ENCODE measurements at places on chromosomes 5 and 9.

- no peak for DNase-seq
Observed at GRCh38 chr9:750249-750967, 91.1 kb upstream of the DMRT1 start.

- no peak for DNase-seq
Observed at GRCh38 chr9:125407432-125407973, 145.9 kb downstream of the GAPVD1 start.

DNA sequence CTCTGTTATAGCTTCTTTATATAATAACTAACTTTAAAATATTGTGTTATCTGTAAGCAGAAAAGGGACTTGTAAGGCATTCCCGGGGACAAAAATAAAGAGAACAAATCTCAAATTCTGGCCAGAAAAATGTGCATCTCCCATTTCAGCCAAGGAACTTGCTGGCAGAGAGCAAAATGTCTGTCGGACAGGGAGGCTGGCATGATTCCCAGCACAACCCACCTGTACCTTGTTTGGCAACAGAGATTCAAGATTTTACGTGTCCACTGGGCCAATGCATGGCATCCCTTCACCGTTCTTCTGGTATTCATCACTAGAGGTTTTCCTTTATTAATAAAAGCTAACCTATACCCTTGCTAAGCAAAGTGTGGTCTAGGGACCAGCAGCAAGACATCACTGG is 566.6 kb downstream of the PSAT1 start:
- DNase-seq: no peak

GRCh38 chr9:116137010-116137409 is 16.6 kb upstream of the PAPPA start:
- DNase-seq: no peak

DNA sequence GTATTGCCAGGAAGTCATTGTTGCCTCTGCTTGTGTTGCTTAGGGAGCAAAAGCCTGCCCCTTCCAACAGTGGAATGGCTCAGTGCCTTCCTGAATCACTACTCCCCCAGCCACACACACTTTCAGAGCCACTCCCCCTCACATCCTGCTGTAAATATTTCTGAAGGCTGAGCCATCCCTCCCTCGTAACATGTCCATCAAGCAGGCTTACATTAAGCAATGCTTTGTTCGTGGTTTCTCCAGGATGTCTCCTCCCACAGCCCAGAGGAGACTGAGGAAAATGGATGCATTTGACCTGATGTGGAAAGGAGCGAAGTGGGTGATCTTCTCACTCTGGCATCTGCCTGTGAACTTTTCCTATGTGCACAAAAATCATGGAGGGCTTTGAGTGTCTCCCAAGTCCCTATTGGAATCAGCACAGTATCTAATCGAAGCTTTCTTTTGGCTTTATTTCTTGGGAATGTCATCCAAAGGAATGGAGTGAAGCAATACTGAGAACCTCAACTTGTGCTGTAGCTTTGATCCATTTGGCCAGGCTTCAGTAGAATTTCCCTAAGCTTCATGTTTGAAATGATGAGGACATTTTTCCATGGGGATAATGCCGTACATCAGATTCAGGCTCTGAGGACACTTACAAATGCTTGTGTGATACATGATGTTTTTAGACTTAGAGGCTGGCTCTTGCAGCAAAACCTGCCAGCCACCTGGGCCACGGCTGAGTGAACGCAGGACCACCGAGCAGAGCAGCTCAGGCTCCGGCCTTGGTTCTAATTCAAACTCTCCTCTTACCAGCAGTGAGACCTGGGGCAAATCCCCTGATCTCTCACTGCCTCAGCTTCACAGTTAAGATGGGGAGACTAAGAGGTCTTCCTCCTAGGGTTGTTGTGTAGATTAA is 389.1 kb downstream of the ENC1 start:
- DNase-seq: no peak

DNA sequence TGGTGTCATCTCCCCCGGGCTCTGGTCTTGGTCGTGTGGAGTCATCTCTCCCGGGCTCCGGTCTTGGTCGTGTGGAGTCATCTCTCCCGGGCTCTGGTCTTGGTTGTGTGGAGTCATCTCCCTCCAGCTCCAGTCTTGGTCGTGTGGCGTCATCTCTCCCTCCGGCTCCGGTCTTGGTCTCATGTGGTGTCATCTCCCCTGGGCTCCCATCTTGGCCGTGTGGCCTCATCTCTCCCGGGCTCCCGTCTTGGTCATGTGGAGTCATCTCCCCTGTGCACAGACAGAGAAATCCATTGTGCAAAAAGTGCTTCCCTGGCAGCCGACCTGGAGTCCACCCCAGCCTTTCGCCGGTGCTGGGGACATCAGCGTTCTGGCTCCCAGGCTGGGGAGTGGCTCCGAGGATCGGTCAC is 91.1 kb upstream of the CACNA1B start:
- no peak for DNase-seq

GRCh38 chr9:85377731-85378289 is 363.9 kb downstream of the AGTPBP1 start:
- no peak for DNase-seq

- DNase-seq: no peak
Observed at GRCh38 chr5:107464416-107464815, 206.3 kb downstream of the EFNA5 start.

- no peak for DNase-seq
Observed at GRCh38 chr9:135901826-135902225, 5.5 kb downstream of the CAMSAP1 start.

DNA sequence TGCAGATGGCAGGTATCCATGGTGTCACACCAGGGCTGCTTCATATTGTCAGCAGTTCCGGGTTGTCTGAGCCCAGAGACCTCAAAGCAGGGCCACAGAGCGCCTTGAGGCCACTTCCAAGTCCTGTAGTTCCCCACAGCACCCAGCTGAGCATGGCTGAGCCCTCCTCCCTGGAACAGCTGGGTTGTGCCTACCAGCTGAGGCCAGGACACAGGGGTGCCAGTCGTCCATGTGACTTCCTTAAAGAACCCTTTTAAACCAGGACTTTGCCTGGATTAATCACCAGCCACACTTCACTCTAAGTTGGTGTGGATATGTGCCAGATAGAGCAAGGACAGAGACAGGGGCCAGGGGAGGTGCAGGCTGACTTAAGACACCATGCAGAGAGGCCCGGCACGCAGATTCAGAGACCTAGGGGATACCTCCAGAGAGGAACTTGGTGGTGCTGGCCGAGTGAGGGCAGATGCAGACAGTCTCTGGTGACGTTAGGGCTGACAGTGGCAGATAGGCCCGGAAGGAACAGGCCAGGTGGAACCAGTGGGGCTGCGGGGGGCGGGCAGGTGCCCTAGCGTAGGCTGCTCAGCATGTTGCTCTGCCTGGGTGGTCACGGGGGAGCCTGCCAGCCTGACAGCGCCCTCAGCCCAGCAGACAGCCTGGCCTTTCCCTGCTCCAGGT is 142.7 kb downstream of the CACNA1B start:
- no peak for DNase-seq

- no peak for DNase-seq
Observed at GRCh38 chr9:93586290-93587057, 10.1 kb downstream of the PHF2 start.

GRCh38 chr9:107439991-107440456 is 49.5 kb downstream of the KLF4 start:
- no peak for DNase-seq

DNA sequence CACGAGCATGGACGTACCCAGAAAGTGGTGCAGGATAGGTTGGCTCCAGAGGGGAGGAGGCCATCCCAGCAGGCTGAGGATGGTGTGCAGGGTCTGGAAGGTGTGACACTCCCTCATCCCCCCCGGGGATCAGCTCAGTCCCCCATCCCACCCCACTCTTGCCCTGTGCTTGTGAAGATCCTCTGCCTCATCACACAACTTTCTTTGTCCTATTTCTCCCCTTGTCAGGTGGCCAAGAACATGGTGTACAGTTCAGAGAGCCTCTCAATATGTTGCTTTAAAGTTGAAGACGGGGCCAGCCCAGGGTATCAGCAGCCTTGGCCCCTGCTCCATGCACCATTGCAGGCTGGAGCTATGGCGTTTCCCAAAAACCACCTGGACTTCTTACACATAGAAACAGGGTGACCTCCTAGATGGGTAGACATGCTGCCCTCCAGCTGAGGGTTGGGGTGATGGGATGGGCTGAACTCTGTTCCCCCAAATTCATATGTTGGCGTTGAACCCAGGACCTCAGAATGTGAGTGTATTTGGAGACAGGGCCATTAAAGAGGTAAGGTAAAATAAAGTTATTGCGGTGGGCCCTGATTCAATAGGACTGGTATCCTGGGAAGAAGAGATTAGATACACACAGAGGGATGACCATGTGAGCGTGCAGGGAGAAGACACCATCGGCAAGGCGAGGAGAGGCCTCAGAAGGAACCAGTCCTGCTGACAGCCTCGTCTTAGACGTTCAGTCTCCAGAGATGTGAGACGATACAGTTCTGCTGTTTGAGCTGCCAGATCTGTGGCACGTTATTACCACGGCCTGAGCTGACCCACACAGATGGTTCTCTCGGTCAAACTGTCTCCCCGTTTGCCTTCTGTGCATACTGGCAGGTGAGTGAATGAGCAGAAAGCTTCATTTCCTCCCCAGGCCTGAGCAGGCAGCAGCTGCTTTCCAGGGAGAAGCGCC is 272.5 kb downstream of the GADD45G start:
- no peak for DNase-seq

GRCh38 chr5:62093976-62094375 is 212.0 kb upstream of the KIF2A start:
- DNase-seq: no peak

GRCh38 chr5:113266913-113267227 is 167.9 kb downstream of the TSSK1B start:
- DNase-seq: no peak

DNA sequence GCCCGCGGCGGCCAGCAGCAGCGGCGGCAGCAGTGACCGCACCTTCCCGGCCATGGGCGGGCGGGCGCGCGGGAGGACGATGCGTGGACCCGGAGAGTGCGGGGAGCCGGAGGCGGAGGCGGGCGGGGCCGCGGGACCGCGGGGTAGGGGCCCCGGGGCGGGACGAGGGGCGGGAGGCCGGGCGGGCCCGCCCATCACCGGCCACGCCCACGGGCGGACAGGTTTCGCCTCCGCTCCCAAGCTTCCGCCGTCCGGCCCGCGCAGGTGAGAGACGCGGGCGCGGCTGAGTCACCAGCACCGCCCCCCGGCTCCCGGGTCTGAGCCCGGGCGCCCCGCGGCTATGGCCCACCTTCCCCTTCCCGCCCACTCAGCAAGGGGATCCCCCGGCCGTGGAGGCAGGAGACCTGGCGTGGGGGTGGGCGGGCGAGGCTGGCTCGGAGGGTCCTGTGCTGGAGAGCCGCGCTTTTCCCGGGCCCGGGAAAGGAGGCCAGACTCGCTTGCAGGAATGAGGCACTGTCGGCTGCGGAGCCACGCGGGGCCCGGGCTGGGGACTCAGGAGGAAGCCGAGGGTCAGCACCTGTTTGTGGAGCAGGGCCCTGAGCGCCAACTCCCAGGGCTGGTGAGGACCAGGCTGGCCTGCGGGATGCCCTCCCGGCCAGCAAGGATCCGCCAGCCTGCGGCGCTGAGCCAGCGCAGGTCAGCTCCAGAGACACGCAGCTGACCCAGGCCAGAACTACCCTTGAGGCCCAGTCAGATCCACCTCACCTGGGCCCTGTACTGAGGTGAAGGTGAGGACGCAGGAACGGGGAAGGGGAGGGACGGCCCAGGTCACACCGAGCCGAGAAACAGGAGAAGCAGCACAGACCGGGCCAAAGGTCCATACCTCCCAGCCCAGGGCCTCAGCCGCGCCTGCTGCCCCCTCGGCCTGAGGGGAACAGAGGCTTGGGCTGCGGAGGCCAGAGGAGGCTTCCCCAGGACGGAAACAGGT is at the start of gene ENTPD2:
TSS of gene ENTPD2 (minus strand) at position 118 of the 988 bp plus-strand sequence. CDS start at position 54, 64 bp downstream.
- DNase-seq: peak; percentile 47

GRCh38 chr5:51495672-51496071 is 112.4 kb downstream of the ISL1 start:
- DNase-seq: no peak

- no peak for DNase-seq
Observed at GRCh38 chr5:55855509-55855908, 4.4 kb downstream of the IL31RA start.
